H9 (cell line): ENCODE measurements at places on chromosomes 12 and 14.

GRCh38 chr14:91348845-91349465 lies 68.7 kb downstream of the CCDC88C start:
- DNase-seq = no peak

DNA sequence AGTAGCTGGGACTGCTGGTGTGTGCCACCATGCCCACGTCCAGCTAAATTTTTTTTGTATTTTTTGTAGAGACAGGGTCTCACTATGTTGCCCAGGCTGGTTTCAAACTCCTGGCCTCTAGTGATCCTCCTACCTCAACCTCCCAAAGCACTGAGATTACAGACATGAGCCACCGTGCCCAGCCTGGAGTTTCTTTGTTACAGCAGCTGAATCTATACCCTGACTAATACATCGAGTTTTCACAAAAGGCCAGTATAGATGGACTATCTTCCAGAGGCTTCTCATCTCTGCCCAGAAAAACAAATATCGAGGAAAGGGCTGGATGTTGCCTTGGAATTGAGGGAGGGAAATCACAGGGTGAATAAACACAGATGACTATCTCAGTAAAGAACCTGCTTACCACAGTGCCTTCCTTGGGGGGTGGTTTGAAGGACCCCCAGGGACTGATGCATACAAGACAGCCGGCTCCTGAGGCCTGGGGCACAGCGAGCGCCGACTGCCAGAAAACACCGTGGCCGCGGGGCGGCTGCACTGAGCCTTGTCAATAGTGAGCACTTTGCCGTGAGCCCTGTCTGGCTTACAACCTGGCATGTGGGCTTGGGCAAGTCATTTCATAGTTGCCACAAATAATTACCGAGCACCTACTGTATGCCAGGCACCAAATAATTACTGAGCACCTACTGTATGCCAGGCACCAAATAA lies 111.9 kb downstream of the SCARB1 start:
- no peak for DNase-seq

DNA sequence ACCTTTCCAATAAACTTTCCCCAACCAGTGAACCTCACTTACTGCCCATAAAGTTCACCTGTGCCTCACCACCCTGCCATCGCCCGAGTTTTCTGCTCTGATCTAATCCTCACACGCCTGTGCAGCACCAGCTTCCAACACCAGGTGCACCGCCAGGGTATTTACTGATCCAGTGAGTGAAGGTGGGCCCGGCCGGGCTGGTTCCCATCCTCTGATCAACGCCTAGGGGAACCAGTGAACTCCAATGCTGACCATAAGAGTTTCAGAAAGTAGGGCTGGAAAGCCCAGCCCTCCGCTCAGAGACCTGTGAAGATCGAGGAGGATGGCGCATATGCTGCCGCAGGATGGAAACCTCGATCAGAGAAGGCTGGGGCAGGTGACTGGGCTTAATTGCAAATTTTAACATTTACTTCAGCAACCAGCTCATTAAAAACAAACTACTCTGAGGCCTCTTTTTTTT lies 685 bp upstream of the MYL6B start:
- peak; percentile 83 for DNase-seq

DNA sequence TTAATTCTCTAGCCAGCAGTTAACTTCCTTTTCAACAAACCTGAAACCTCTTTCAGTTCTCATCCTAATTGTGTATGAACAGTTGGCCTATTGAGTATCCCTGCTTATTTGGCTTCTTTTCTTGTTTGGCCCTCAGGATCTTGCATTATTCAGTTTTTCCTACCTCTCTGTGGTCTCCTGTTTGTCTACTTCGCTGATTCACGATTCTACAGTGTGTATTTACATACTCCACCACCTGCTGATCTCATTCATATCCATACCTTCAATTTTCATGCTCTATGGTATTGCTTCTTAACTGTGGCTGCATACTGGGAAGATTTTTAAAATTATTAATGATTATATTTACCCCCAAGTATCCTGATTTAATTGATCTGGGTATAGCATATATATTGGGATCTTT lies 56.4 kb downstream of the RASSF9 start:
- no peak for DNase-seq

DNA sequence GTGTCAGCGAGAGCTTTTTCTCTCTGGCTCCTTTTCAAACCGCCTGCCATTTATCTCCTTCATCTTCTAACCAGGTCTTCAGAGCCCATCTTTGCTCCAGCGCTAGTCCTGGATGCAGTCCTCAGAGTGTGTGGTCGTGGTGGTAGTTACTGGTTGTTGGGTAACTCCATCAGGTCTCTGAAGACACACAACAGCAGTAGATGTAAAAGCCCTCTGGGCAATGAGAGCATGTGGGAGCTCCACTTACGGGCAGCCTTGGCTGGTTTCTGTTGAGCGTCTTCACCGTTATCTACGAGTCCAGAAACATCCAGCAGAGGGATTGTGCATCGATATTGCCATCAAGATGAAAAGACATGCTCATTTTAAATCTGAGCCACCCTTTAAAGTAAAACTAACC lies 61.2 kb downstream of the FBXL14 start:
- peak; percentile 17 for DNase-seq

GRCh38 chr14:38213001-38213400 lies 5.3 kb downstream of the SSTR1 start:
- no peak for DNase-seq

DNA sequence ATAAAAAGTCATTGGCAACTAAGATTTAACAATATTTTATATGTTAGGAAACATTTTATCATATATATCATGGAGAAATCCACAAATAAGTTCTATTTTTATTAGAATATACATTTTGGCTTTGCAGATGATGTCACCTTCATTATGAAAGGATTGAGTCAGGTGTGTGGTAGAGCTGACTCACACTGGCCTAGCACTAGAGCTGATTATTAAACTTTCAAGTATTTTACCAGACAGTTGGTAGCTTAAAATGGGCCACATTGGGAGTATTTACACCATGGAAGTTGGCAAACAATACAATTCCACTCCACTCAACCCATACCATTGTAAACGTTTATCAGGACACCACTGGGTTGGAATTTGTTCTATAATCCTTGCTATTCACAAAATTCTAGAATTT lies 1036.6 kb downstream of the TRHDE start:
- DNase-seq = no peak

- DNase-seq = no peak
Measured at GRCh38 chr14:60757567-60758002, 23.0 kb downstream of the MNAT1 start.

GRCh38 chr14:46344327-46344937 lies 307.1 kb downstream of the RPL10L start:
- DNase-seq = peak; percentile 34

GRCh38 chr14:95146079-95146771 lies 11.1 kb downstream of the DICER1 start:
- DNase-seq = no peak

- no peak for DNase-seq
Measured at GRCh38 chr14:35212471-35213142, 79.6 kb upstream of the PSMA6 start.

DNA sequence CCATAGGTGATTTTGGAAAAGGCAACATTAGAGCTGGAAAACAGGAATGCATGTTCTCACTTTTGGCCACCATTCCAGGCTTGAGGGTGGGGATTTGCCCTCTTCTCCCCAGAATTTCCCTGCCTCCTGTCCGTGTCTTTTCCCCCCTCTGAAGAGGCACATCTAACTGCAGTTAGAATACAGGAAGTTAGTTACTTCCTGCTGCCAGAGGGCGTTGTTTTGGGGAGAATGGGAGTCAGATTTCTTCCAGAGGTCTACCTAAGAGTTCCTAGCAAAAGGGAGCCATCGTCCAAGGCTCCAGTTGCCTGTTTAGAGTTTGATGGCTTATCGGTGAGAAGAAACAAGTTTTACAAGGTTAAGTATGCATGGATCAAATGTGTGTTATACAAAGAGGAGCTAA lies 112.8 kb upstream of the IGF1 start:
- no peak for DNase-seq

GRCh38 chr14:30710876-30711275 lies 88.8 kb downstream of the SCFD1 start:
- no peak for DNase-seq

DNA sequence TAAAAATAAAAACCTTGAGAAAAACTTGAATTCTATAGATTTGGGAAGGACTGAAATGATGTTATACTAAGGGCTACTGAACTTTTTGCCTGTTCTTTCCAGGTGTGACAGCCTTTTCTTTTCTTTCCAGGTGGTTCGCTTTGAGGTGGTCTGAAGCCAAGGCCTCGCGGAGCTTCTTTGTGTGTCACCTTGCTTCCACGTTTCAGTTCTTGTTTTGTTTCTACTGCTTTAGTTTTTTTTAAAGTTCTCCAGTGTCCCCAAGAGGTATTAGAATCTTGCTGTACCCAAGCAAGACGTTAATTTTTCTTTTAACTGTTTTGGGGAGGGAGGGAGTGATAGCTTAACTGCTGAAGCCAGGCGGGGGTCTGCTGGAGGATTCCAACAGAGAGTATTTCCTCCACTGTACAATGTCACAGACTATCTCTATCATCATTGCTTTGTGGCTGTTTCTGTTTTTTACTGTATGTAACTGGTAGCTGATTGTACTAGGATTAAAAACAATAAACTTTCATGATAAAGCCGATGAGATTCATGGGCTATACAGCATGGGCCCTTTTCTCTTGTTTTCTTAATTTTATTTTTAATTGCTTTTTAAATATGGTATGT lies 40.2 kb downstream of the PROX2 start:
- DNase-seq = no peak

DNA sequence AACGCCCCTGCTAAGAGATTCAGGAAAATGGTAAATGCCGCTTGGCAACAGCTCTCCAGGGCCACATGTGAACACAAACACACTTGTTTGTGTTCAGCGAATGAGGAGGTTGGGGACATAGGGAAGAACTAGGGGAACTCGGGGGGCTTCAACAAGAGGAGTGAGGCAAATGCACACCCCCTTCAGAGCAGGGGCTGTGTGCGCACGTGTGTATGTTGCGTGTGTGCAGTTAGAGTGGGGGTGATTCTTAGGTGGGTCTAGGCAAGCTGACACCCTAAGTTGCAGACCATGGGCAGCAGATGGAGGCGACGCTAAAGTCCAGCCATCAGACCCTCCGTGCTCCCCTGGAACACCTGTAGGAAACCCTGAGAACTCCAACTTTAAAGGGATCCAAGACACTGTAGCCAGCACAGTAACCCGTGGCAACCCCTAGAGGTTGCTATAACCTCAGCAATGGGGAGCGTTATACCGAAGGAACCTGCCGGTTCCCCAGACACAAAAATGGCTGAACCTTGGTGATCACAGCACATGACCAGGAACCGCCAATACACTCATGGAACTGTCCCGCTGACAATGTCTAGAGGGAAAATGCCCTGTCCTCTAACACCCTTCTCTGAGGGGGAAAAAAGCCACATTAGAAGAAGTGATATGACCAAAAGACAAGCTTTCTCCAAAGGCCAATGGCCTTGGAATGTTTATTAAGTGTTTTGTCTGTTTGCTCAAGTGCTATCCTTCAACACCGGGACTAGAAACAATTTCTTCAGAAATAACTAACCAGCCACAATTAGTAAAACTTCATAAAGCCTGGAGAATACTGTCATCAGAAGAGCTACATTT lies 86.5 kb upstream of the CEP83 start:
- peak; percentile 78 for DNase-seq

DNA sequence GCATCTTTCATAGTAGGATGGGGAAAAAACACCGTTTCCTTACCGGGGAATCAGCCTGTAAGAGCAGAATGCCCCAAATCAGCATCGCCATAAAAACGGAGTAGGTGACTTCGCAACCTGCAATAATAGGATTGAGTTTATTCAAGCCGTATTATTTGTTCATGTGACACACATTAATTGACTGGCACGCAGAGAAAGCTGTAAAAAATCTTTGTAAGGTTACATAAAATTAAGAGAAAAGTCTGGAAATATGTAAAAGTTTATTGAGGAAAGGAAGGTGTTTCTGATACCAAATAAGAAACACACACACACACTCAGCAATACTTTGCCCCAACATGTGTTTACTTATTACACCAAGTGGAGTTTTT lies 628 bp upstream of the CAPRIN2 start:
- DNase-seq = no peak

GRCh38 chr12:85005615-85006014 lies 30.5 kb downstream of the TSPAN19 start:
- no peak for DNase-seq

DNA sequence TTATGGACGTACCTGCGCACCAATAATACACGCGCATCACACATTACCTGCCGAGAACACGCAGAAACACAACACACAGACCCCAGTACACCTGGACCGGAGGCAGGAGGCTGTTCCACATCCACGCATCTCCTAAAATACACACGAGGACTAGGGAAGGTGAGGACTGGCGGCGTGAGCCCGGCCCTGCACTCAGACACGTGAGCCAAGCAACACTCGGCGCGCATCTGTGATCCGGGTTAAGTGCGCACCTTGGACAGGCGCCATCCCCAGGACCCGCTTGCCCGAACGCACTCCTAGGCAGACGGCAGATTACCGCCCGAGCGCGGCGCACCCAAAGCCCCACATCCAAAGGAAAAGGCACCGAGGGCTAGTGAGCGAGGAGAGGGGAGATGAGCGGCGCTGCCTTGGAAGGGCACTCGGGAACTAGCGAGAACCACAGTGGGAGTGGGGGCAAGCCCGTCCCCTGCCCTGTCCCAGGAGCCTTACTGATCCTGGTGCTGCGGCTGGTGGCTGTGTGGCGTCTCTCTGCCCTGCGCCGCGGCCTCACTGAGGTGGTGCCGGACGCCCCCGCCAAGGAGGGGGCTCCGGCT lies 417 bp downstream of the GLS2 start:
- DNase-seq = peak; percentile 80

GRCh38 chr12:101740980-101741379 lies 1.7 kb upstream of the SYCP3 start:
- no peak for DNase-seq

- peak; percentile 86 for DNase-seq
Measured at GRCh38 chr14:31270196-31270772, 62.7 kb upstream of the HECTD1 start.

DNA sequence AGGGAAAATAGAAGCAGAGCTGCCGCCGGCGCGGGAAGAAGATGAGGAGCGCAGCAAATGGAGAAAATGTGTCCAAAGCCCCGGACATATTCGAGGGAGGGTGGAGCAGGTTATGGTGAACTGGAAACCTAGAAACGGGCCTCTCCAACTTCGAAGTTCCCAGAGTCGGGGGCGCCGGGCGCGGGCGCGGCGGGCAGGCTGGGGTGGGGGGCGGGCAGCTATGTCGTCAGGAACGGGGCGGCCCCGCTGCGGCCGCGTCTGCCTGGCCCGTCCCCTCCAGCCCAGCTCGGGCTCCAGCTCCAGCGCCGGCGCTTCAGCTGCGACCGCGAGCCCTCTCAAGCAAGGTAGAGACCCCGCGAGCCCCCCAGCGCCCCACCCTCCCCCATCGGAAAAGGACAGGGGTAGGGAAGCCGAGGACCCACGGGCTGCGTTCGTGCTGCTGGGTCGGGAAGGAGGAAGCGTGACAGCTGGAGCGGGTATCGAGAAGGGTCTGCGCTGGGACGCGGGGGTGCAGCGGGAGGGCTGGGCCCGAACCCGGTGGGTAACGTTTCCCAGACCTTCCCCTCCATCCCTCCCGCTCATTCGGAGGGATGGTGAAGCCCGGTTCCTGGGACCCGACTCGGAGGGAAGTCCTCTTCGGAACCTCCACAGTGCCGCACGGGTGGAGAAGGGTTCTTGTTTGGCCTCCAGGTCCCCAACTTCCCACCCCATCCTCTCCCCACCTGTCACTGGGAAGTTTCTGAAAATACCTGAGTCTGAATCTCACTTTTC lies 1.0 kb downstream of the DGKA start:
- peak; percentile 70 for DNase-seq

GRCh38 chr12:25557830-25558436 lies 4.8 kb upstream of the LMNTD1 start:
- DNase-seq = no peak

GRCh38 chr14:95763875-95764274 lies 50.0 kb upstream of the TCL1A start:
- DNase-seq = no peak
